ENCODE measurements at places on chromosomes 12 and 14.

DNA sequence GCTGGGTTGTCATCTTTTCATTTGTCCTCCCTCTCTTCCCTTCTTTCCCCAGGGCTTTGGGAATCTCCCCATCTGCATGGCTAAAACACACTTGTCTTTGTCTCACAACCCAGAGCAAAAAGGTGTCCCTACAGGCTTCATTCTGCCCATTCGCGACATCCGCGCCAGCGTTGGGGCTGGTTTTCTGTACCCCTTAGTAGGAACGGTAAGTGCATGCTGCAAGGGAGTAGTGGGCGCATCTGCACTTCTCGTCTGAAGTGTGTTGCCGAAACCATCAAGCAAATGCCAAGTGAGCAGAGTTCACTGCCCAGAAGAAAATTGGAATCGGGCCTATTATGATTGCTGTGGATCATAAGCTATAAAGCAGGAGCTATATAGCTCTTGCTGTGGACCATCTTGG, 10.6 kb upstream of the AKAP5 start:
- no peak for DNase-seq

DNA sequence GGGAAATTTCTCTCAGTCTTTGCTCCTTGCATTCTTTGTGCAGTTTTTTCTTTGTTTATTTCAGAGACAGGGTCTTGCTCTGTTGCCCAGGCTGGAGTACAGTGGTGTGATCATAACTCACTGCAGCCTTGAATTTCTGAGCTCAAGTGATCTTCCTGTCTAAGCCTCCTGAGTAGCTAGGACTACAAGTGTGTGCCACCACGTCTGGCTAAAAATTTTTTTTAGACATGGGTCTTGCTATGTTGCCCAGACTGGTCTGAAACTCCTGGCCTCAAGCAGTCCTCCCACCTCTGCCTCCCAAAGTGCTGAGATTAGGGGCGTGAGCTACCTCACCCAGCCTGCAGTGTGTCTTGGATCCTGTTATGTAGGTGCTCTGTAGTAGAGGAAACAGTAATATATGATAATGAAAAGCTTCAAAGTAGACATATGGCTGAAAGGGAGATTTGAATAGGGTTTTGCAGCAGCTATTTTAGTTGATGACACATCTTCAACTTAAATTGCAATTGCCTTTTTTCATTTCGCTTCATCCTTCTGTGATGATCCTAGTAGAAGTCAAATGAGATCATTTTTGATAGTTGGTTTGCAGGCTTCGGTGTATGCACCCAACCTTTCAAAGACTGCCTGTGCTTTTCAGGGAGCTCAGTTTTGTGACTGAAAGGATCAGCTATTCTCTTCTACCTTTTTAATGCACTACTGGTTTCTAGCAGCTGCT, 75.4 kb downstream of the FUT8 start:
- DNase-seq: no peak

DNA sequence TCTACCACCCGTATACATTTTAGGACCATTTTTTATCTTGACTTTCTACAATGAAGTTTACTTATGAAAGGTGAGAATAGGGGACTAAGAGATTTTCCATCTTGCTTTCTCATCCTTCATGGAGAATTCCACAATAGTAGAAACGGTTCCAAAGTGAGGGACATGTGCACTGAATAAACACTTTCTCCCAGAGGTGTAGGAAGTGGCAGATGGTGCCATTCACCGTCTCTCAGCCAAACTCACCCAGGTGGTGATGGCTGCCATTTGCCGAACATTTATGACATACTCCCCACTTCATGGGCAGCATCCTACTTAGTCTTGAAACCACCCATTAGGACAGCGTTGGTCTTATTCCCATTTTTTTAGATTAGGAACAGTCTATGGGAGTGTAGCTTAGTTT, 540.5 kb downstream of the DIO2 start:
- no peak for DNase-seq

GRCh38 chr14:50095895-50096294, 20.5 kb downstream of the VCPKMT start:
- DNase-seq: peak; percentile 56

DNA sequence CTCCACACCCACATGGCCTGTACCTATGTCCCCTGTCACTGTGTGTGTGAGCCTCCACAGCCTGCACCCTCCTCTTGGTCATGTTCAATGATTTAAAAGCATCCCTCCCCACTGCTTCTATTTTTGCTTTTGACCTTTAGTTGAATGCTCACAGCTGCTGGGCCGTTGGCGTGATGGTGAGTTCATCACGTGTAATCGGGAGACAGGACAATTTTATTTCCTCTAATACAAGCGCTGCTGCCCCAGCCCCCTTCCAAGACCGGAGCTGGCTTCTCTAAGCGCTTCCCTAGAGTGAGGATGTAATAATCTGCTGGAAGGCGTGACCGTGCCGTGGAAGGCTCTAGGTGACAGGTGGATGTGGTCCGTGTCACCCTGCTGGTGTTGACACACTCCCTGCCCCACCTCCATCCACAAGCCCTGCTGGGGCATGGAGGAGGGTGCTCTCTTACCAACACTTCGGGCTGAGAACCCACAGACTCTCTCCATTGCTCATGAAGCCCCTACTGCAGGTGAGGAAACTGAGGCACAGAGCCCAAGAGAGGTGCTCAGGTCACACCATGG, 25.4 kb downstream of the CCDC85C start:
- DNase-seq: no peak

DNA sequence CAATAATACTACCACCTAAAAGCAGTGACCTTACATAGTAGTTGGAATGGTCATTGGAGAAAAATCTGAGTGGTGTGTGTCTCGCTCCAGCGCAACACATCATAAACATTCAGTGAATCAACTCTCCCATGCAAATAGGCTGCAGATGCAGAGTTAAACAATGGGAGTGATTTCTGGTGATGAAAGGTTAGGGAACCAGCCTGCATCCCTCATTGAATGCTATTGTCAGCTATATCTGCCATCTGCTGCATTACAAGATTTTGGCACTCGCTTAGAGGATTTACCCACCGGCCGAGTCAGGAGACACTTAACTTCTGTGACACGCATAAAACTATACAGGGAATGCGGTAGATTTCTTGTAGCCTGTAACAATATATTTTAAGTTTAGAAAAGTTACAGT, 900.9 kb downstream of the FLRT2 start:
- no peak for DNase-seq

- no peak for DNase-seq
Observed at GRCh38 chr12:32233568-32233967, 126.9 kb downstream of the BICD1 start.

- DNase-seq: no peak
Observed at GRCh38 chr12:85280165-85280983, at the start of gene ALX1. Gene ALX1, plus strand, starts transcription at chr12:85280220. Its CDS starts 42 bp downstream, at chr12:85280262.

All from activated CD4-positive, alpha-beta T cell treated with anti-CD3 and anti-CD28 coated beads, Interleukin-2, Interleukin-6, amounts not matched to agents 100 ng/mL and 50 ng/mL, durations not matched to agents 16 hours and 8 hours (primary cell).